ENCODE measurements at places on chromosomes 1 and 21. TPM values are rescaled to one million over a fixed set of nuclear protein-coding genes. Genes with fewer than 3 reads are reported as not detected.

The FMO3 gene
- 2.1 TPM for total RNA-seq

The PGBD2 gene
- 0.22 TPM for total RNA-seq

The KAZN gene
- 0.05 TPM for total RNA-seq

The RGS18 gene
- 1.0 TPM for total RNA-seq

The KCNE2 gene
- not detected for total RNA-seq

The SLC45A3 gene
- not detected for total RNA-seq

The MLLT11 gene
- total RNA-seq: 9.2 TPM

The OBSCN gene
- 798 TPM for total RNA-seq

The RNF11 gene
- 77.6 TPM for total RNA-seq

The DDAH1 gene
- 15.3 TPM for total RNA-seq

The ASPM gene
- total RNA-seq: 0.10 TPM

The SLAMF6 gene
- total RNA-seq: not detected

The DCST1 gene
- total RNA-seq: not detected

The JAM2 gene
- 6.1 TPM for total RNA-seq

The UMODL1 gene
- not detected for total RNA-seq

The HAO2 gene
- total RNA-seq: 0.18 TPM

The CCSAP gene
- total RNA-seq: 1.1 TPM

The TCHHL1 gene
- not detected for total RNA-seq

The DISP3 gene
- total RNA-seq: not detected

The SLC2A5 gene
- total RNA-seq: 34.5 TPM

The ZFP69 gene
- total RNA-seq: not detected

The KCNE1 gene
- not detected for total RNA-seq

The TMEM269 gene
- 0.19 TPM for total RNA-seq

The FCRL6 gene
- not detected for total RNA-seq

The ITGB2 gene
- total RNA-seq: 10.9 TPM
